ENCODE measurements at places on chromosomes 3 and 15. TPM values are rescaled to one million over a fixed set of nuclear protein-coding genes. Genes with fewer than 3 reads are reported as not detected.

The TGM5 gene
- total RNA-seq: not detected

The FBXW12 gene
- not detected for total RNA-seq

The SERINC4 gene
- total RNA-seq: 0.15 TPM

The STRIT1 gene
- not detected for total RNA-seq

The MYRIP gene
- total RNA-seq: not detected

The MAPKBP1 gene
- 9.9 TPM for total RNA-seq

The CPN2 gene
- not detected for total RNA-seq

The SLITRK3 gene
- total RNA-seq: not detected

The CYP8B1 gene
- total RNA-seq: not detected

The C3orf49 gene
- total RNA-seq: not detected

The SLC7A14 gene
- 0.34 TPM for total RNA-seq

The ERICH6 gene
- not detected for total RNA-seq

The OIP5 gene
- 21.3 TPM for total RNA-seq

The CLDN16 gene
- not detected for total RNA-seq

The MORC1 gene
- not detected for total RNA-seq

The GUCA1C gene
- total RNA-seq: not detected

The SPATA12 gene
- total RNA-seq: under 0.01 TPM

The NAALADL2 gene
- 1.0 TPM for total RNA-seq

The RARB gene
- 8.7 TPM for total RNA-seq

The CMTM8 gene
- total RNA-seq: 1.5 TPM

The GCSAM gene
- total RNA-seq: not detected

The NEK10 gene
- 0.34 TPM for total RNA-seq

The FOXB1 gene
- total RNA-seq: not detected

The CSPG4 gene
- total RNA-seq: 72.4 TPM

The MNS1 gene
- total RNA-seq: 3.4 TPM

The LARP6 gene
- total RNA-seq: 83.9 TPM

The GPR15 gene
- total RNA-seq: not detected

The RPL39L gene
- total RNA-seq: 63.9 TPM

The MITF gene
- 4.6 TPM for total RNA-seq

The IL17RB gene
- total RNA-seq: not detected

The ANO10 gene
- 29.3 TPM for total RNA-seq

The PIGB gene
- total RNA-seq: 8.2 TPM

The MYNN gene
- total RNA-seq: 12.1 TPM
